ENCODE measurements at places on chromosomes 7 and 10.
A peak's percentile ranks its signal among the peaks of the same experiment; 100 is the strongest.

GRCh38 chr7:116340943-116341907 is 130.9 kb downstream of the TES start:
- no peak for DNase-seq

- DNase-seq = no peak
Measured at GRCh38 chr10:131852176-131852822, 48.5 kb upstream of the PPP2R2D start.

DNA sequence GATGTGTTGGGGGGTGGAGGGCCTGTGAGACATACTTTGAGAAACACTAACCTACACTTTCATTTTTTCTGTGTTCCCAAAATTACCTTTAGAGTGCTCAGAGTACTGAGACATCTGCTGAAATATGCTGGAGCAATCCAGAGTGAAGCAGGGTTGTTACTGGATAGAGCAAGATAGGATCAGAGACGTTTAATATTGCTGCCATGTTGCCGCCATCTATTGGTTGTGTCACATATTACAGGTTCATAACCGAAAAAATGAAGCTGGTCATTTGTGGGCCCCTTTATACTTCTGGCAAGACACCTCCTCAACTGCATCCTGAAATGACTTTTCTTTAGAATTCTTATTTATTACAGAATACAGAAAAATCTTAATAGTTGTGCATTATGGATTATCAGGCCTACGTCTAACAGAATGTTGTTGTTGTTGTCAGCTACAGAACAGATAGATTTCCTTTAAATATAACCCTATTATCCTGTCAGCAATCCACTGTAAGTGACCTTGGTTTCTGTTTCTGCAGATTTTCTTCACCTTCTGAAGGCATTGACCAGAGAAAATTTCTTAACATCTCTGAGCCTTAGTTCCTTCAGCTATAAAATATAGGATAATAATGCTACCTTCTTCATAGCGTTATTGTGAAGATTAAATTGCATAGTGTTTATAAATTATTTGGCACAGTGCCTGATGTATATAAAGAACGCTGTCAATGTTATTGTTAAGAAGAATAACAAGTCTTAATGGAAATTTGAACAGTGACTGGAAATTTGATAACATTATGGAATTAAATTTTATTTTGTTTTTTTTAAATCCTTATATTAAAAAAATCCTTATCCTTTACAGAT is 16.2 kb upstream of the DLD start:
- peak; percentile 71 for DNase-seq

- DNase-seq = no peak
Measured at GRCh38 chr7:124086843-124087242, 54.0 kb upstream of the TMEM229A start.

DNA sequence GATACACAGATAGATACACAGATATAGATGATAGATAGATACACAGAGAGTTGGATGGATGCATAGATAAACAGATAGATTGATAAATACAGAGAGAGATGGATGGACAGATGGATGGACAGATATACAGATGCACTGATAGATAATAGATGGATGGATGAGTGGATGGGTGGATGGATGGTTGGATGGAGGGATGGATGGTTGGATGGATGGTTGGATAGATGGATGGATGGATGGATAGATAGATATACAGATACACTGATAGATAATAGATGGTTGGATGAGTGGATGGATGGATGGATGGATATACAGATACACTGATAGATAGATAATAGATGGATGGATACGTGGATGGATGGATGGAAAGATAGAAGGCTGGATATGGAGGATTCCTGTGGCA is 290.0 kb upstream of the SHH start:
- DNase-seq = no peak

- no peak for DNase-seq
Measured at GRCh38 chr10:91528768-91529167, 104.1 kb downstream of the PPP1R3C start.

DNA sequence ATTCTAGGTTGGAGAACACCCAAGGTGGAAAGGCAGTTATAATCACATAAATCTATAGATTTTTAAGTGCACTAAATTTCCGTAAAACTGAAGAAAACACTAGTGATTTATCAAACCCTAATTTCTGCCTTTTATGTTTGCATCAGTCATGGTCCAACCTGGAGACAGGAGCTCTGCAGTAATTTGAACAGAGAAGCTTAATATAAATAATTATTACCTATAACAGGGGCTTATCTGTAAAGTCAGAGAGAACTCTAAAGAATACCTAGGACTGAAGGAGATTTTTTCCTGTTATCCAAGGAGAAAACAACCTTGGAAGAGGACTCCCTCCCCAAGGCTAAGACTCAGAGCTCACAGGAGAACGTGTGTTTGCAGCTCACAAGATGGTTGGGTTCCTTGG is 95.1 kb downstream of the MPP7 start:
- DNase-seq = no peak

DNA sequence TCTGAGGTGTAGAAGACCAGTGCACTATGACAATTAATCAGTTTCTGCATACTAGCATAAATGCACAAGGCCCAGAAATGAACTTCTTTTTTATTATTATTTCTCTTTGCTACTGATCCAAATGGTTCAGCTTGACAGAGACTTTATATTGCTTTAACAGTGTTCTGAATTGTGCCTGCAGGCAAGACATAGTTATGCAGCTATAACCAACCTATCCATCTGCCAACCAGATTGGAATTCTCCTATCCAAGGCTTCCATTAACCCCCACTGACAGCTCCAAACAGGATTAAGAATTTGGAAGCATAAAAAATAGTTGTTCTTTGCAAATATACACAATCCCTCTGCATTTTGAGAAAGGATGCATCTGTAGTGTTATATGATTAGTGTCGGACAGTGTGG is 98.2 kb downstream of the BTRC start:
- no peak for DNase-seq

GRCh38 chr10:88070080-88070880 is 206.9 kb downstream of the PTEN start:
- DNase-seq = no peak

DNA sequence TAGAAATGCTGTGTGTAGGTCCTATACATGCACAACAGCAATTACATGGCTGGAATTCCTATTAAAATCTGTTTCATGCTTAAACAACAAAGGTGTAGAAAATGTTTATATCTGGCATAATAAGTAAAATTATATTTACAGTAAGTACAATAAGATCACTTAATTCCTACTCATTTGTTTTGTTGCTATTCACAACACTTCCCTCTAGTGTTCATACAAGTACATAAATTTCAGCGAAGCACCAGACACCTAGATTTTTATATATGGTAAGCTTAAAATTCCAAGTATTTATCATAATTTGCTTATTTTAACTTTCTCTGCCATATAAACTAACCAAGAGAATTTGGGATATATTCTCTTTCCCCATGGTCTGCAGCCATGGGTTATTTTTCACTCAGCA is 51.8 kb upstream of the ANK3 start:
- no peak for DNase-seq

DNA sequence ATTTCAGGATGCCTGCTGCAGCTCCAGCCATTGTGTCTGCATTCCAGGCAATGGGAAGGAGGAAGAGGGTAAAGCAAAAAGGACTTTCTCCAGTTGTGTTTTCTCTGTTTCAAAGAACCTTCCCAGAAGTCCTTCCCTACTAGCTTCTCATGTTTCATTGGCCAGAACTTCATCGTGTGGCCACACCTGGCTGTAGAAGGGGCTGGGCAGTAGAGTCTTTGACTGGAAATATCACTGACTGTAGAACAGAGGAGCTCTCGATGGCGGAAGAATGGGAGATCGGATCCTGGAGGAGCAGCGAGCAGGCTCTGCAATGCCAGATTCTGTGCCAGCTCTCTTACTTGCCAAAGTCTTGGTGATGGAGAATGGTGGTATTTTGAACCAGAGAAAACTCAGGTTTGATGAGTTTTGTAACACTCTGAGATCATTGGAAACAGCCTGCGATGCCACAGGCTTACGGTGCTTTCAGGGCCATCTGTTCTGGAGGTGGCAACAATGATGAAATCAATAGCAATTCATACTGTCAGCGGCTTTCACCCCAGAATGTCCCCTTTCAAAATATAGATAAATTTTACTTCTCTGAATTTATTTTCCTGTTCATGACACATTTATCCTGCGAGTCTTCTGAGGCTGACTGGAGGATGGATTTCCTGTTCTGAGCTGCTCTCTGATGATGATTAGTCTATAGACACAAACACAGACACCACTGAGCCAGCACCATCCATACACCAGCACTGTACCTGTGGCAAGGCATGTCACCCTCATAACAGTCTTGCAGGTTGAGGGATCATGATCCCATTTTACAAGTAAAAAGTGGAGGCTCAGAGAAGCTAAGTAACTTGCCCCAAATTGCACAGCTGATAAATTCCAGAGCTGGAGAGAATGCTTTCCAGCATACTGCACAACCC is 204.2 kb downstream of the EMX2 start:
- no peak for DNase-seq

DNA sequence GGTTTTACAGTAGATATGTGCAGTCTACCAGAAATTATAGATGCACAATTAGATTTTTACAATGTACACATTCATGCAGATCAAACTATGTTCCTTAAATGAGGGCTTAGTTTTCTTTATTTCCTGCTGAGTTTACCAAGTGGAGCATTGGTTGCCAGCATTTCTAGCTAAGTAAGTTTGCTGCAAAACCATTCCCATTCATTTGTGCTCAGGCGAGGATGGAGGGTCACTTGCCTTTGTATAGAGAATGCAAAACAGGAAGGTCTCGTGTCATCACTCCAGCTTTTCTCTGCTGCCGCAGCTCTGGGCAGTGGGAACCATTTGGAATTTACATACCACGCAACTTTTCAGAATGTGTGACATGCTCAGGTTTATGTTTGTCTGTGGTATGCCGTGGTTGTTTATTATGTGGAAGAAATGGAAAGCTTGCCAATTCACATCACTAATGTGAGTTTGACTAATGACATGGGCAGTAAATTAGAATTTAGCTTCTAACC is 198.6 kb downstream of the TRIL start:
- no peak for DNase-seq

- DNase-seq = peak; percentile 87
Measured at GRCh38 chr7:76318488-76319353, 16.2 kb downstream of the HSPB1 start.

- no peak for DNase-seq
Measured at GRCh38 chr10:48253970-48254657, 20.4 kb downstream of the FRMPD2 start.

GRCh38 chr10:132516771-132517725 is 20.5 kb upstream of the INPP5A start:
- DNase-seq = peak; percentile 87

GRCh38 chr10:87863053-87863943 is at the start of the genes KLLN and PTEN:
TSS of gene KLLN (minus strand) at chr10:87863533. CDS start at chr10:87862487, 1,046 bp downstream.
TSS of gene PTEN (plus strand) at chr10:87863625. CDS start at chr10:87864470, 845 bp downstream.
- DNase-seq = peak; percentile 90

DNA sequence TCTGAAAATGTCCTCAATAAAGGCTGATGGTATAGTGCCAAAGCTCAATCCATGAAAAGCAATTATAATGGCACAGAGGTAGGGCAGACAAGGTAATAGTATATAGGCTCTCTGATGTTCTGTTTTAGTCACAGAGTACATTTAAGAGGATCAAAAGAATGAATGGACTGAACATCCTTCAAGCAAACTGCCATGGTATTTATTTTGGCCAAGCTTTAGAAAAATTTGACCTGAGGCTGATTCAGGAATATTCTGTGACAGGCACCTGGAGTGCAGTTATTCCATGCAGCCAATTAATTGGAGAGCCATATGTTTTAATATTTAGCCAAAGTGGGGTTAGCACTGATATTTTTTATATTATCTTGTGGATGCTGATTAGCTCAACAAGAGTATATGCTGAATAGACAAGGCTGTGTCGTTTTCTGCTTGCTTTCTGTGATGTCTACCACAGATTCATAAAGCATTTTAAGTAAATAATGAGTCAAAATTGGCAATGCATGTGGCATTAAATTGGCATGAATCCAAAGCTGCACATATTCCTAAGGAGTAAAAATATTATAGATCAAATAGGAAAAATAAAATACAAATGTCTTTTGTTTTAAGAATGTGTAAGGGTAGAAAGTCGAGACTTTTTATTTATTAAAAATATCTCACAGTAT is 177.4 kb downstream of the PCLO start:
- no peak for DNase-seq

Data from inflammatory macrophage (primary cell).